Stimulated activated CD4-positive, alpha-beta T cell treated with anti-CD3 and anti-CD28 coated beads, Interleukin-1b, Interleukin-23, amount 100 ng/mL, for 1 hour (primary cell): ENCODE measurements at places on chromosomes 12 and 14.

GRCh38 chr12:72272091-72272661, at the start of gene TRHDE:
Gene TRHDE (plus strand): TSS chr12:72272370. CDS start chr12:72272644, 274 bp downstream.
- DNase-seq = no peak

- no peak for DNase-seq
Observed at GRCh38 chr14:94701861-94702370, 68.0 kb downstream of the GSC start.

DNA sequence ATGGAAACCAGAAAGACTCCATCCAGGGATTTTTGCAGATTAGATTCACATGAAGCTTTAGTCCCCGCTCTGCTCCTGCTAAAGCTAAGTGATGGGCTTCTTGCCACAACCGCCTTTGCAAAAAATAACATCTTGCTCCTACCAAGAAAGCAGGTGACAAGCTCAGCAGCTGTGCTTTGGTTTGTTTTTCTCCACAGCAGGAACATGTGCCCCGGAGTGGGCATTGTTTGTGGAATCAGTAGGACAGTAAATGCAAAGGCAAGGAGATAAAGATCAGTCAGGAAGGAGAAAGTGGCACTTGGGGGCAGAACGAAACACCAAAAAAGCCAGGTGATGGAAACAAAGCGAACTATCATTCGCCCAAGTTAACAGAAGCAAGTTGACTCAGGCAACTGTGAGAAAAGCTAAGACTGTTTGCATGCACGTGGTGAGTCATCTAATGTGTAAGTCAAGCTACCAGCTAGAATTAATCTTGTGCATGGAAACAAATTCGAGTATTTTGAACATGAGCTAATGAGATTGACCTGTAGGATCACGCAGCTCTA, 165.5 kb upstream of the PLXNC1 start:
- no peak for DNase-seq

GRCh38 chr12:53805067-53805466, 53.3 kb upstream of the CISTR start:
- DNase-seq = no peak

DNA sequence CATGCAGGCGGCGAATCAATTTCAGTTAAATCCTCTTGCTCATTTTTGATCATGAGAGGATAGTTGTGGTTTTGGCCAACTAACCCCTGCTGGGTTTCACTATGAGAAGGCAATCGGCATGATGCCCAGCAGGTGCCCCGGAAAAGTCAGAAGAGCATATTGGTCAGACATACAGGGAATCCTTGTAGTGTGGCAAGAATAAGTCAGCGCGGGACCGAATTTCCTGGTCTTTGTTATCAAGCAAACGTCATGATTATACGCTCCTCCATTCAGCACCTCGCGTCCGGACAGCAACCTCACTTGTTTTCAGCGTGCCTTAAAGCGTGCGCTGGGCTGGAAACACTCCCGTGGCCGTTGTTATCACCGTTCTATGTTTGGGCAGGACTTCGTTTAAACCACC, 1.8 kb downstream of the TBC1D30 start:
- no peak for DNase-seq

GRCh38 chr12:56230432-56231183, 757 bp downstream of the SLC39A5 start:
- DNase-seq = no peak

DNA sequence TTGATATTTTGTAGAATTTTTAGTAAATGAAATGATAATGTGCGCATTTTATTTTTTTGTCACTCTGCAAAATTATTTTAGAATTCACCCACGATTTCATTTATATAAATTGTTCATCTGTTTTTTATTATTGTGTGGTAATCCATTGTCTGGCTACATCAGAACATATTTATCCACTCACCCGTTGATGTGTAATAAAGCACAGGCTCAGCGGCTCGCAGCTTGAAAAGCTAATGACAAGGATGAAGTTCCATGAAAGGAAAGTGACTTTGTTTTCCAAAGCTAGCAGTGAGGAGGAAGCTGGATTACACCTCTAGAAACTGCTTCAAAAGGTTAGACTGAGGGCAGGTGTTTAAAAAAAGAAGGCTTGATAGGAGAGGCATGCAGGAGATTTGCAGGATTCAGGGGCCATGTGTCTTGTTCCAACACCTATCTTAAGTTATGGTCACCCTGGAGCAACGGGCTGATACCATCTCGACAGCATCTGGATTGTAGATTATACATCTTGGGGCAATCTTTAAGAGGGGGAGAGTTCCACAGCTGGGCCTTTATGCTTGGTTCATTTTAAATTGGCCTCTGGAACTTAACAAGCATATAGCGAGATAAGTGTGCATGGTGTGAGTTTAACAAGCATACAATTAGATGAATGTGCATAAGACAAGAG, 194.1 kb downstream of the TMTC3 start:
- no peak for DNase-seq

- DNase-seq = no peak
Observed at GRCh38 chr12:131612092-131612755, 98.7 kb upstream of the SFSWAP start.

GRCh38 chr12:127191129-127191528, 1075.8 kb upstream of the TMEM132C start:
- no peak for DNase-seq

DNA sequence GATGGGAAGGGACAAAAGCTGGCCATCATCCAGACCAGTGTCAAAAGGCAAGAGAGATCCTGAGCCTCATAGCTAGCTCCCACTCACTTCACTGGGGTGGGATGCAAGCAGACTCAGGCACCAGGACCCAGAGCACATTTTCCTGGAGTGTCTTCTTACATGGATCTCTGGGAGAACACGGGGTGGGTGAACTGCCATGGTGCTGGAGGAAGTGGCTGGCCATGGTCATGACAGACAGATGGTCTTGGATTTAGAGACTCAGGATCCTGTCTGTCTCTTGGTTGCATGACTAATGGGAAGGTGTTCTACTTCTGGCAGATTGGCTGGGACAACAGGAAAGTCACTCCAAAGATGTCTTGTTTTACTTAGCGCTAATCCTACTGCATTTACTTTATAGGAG, 311.5 kb downstream of the ATP23 start:
- DNase-seq = no peak

DNA sequence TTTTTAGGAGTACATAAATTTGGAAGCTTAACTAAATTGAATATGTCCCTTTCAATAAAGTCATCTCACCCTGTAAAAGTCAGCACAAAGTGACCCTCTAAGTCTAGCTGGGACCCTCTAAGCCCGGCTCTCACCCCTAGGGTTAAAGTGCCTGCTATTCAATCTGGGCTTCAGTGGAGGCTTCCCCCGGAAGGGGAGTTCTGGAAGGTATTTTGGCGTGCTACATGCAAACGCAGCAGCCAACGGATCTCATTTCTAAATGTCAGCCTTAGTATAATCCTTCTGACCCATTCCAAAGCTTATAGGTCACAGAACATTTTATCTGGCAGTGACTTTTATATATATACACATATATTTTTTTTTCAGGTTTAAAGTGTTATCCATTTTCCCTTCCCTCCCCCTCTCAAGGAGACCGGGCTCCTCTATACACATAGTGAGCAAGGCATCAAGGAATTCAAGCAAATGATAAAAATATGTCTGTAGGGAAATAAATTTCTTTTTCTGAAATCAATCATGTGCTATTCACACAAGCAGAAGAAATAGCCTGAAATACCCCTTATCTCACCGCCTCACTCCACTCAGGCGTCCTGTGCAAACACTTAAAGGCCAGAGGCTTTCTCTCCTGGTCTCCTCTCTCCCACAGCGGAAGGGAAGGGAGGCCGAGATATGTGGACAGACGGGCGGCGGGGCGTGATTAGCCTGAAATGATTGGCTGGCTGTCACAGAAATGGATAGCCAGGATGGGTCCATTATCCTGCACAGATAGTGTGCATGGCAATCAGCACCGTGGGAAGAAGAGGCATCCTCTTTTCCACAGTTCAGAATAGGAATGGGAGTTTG, 301.7 kb downstream of the GALC start:
- DNase-seq = no peak

- no peak for DNase-seq
Observed at GRCh38 chr12:3728686-3729085, 24.2 kb downstream of the CRACR2A start.

DNA sequence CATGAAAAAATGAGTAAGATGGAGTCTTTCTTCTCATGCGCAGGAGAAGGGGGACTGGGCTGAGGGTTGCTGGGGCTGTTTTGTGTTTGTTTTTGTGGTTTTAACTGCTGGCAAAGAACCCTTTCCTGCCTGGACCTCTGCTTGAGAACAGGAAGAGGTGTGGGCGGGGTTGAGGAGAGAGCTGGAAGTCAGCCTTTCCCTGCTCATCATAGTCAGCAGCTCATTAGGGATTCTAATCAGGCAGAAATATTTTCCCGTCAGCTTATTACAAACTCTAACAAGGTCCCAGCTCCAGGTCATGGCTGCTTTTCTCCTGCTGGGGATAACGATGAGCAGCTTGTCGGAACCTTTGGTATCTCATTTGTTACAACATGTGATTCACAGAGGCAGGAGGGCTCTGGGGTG, 185.0 kb upstream of the NRXN3 start:
- no peak for DNase-seq

DNA sequence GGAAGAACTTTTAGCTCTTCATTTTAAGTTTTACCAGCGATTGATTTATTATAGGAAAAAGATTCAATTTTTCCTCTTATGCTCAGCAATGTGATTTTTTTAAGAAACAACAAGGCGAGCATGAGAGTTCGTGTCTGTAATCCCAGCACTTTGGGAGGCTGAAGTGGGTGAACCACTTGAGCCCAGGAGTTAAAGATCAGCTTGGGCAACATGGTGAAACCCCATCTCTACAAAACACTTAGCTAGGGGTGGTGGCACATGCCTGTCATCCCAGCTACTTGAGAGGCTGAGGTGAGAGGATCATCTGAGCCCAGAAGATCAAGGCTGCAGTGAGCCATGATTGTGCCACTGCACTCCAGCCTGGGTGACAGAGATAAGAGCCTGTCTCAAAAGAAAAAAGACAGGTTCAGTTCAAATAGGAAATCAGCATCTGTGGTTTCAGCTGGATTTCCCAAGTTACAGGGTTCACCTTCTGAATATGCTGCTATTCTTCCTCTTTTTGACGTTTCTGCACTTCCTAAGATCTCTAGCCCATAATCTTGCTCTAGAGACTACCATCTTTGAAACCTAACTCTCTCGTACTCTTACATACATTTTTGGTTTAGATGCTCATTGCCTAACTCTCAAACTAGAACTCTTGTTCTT, 274.7 kb downstream of the SEC23A start:
- DNase-seq = no peak

DNA sequence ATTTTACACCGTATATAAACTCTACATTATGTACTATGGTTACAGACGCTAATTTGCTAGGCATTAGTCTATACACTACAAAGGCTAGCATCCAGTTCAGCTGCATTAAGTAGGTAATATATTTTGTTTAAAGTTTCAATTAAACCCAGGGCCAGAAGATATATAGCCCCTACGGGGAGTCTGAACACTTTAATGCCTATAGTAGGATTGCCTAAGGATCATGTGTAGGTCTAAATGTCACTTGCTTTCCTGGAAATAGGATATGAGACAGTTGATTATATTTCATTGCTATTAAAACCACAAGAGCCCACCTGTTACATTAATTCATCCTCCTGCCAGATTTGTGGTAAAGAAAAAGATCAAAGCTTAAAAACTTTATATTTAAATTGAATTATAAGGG, 286.9 kb downstream of the TMTC2 start:
- DNase-seq = no peak
